ENCODE measurements at places on chromosomes 3 and 15. TPM values are rescaled to one million over a fixed set of nuclear protein-coding genes. Genes with fewer than 3 reads are reported as not detected.

DNA sequence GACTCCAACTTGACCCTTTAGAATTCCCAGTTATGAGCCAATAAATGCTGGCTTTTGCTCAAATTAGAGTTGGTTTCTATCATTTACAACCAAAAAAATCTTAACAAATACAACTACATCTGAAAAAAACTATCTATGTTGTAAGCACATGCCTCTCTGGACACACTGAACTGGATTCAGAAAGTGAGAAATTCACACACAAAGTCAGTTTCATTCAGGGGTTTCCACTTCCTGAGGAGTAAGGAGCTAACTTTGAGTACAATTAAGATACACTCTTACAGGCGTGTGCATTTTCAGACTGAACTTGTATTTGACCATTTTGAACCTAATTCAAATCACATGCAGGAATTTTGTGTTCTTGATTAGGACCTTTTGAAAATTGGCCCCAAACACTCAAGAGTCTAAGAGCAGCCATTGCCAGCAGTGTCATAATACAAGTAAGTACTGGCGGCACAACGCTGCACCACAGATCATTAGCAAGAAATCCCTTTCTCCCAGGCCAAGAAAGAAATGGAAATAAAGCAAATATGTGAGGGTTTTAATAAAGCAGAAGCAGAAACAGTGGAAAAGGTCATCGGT lies 31.2 kb downstream of the LINS1 start:
- no peak for DNase-seq

- peak; percentile 42 for DNase-seq
These were observed 637.2 kb downstream of the NTRK3 start for GRCh38 chr15:87619161-87619960.

The C3orf20 gene
- total RNA-seq: not detected

GRCh38 chr3:185646382-185647133 lies 60.5 kb downstream of the SENP2 start:
- no peak for DNase-seq

The TM6SF1 gene
- 0.37 TPM for total RNA-seq

- DNase-seq: no peak
These were observed 374.7 kb downstream of the VPS13C start for GRCh38 chr15:61685534-61685933.

DNA sequence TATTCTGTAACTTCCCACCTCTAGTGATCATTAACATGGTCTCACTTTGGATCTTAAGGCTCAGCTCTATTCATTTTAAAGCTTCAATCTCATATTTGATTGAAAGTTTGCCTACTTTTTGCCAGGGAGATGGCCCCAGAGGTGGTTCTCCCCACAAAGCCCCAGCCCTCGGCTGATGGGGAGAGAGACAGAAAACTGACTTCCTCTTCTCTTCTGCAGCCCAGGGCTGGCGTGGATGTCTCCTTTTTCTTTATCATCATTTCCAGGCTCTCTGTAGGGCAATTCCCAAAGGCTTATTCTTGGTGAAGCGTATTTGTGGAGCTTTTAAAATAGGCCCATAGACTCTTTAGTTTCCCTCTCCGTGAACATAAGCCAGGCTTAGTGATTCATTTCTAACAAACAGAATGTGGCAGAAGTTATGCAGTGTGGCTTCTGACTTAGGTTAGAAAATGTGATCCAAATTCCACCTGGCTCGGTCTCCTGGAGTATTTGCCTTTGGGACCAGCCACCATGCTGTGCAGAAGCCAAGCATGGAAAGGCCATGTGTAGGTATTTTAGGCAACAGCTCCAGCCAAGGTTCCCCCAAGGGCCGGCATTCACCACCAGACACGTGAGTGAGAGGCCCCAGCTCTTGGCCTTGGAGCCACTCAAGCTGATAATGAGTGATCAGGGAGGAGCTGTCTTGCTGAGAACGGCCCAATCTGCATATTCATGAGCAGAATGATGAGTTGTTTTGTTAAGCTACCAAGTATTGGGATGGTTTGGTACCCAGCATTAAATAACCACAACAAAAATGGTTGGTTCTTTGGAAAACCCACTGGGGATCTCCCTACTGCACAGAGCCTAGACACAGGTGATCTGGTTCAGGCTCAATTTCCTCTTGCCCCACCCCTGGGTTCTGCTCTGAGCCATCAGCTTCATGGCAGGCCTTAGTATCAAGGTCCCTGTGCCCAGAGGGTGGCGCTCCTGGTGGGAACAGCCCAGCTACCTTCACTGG lies 353.2 kb upstream of the PROK2 start:
- no peak for DNase-seq

The B3GALNT1 gene
- 2.3 TPM for total RNA-seq

The METTL6 gene
- 34.7 TPM for total RNA-seq

GRCh38 chr3:52135332-52135731 lies 18.9 kb downstream of the POC1A start:
- DNase-seq: no peak

The RASGRP1 gene
- total RNA-seq: 0.27 TPM

DNA sequence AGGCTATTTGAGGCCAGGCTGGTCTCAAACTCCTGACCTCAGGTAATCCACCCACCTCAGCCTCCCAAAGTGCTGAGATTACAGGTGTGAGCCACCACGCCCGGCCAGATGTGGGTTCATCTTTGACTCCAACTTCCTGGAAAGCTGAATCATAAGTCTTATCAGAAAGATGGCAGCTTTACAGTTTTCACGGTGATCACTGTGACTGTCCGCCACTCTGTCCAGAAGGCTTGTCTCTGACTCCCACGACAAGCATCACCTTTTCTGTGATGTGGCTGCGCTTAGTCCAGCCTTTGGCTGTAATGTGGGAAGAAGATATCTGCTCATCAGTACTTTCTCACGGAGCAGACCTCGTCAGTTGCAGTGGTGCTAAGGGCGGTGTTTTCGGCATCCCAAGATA lies 527.7 kb downstream of the GABRG3 start:
- no peak for DNase-seq

DNA sequence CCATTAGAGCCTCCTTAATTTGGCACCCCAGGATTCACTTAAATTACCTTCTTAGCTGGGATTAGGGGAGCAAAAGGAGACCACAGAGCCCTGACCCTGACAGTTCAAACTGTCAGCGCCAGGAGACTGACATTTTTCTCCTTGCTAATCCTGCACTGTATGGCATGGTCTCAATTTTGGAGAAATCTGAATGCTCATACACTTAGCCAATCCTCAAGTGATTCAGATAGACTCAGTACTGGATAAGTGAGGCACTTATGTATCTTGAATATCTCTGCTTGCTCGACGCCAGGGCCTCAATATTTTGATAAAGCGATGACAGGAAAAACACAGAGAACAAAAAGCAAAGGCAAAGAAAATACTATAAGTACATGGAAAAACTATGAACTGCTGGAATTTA lies 375.9 kb upstream of the WNT5A start:
- DNase-seq: no peak

The FAM81A gene
- 0.92 TPM for total RNA-seq

The ZFYVE19 gene
- total RNA-seq: 9.6 TPM

DNA sequence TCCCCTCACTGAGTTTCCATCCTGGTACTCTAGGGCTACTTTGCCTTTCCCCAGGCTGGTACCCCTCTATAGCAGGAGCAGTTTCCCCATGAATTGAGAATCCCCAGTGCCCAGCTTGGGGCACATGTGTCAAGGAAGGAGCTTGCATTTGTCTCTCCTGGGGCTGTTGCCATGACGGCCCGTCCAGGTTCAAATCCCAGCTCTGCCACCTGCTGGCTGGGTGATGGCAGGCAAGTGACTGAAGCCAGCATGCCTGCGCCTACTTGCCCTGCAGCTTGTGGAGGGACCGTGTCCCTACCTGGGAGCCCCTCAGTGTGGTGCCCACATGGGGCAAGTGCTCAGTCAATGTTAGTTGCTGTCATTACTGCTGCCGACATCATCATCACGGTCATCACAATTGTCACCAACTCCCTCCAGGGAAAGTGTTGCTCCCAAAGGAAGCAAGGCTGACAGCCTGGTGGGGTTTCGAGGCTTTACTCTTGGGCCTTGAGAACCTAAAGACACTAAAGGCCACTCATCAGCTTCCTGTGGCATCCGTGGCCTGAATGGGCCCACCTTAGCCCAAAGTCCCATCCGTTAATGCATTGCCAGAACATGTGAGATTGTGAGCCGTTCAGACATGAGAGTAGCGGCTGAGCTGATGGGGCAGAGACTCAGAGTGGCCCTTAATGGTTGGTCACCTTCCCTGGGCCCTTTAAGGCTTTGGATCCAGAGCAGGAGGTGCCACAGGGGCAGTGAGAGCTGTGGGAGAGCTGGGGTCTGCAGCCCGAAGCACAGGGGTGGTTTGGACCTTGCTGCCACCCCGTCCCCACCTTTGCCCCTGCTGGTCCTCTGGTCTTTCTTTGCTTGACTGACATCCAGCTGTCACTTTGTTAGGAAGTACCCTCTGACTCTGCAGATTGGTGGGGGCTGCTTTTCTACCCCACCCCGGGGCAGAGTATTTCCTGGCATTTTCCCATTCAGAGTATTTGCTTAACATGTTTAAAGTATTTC lies 144.4 kb downstream of the DNAJB8 start:
- DNase-seq: peak; percentile 4

The ANKRD34C gene
- not detected for total RNA-seq

The PXK gene
- 28.3 TPM for total RNA-seq

DNA sequence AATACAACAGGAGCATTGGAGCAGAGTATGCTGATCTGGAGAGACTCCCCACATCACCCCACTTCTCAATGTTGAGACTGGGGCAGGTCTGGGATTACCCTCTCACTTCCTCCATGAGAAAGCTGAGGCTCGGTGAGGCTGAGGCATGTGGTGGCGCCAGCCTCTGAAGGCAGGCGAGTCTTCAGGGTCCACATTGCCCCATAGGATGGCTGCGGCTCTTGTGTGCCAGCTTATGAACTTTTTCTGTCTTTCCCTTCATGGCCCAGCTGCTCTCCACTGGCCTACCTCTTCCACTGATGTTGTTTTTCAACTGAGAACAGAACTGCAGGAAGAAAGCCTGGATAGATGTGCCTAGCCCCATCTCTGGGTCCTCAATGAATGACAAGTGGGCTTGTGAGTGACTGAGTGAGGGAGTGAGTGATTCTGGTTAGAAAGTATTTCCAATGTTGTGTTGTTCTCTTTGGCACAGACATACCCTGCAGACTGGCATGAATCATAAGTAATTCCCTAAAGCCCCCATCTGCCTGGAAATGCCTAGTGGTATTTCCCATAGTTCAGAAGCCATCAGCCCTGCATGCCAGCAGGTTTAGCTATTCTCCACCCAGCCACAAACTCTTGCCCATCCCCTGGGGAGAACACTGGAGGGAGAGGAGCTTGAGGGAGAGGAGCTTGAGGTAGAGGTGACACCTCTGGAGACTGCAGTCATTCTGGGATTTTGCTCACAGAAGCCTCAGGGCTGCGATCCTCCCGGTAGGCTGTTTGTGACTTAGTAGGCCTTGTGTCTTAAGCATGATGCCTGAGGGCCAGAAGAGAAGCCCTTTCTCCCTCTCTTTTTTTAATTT lies 56.9 kb downstream of the AMOTL2 start:
- DNase-seq: no peak

- peak; percentile 17 for DNase-seq
These were observed 29.3 kb downstream of the CCNL1 start for GRCh38 chr3:157130467-157131251.

The ADCY5 gene
- total RNA-seq: 0.20 TPM

DNA sequence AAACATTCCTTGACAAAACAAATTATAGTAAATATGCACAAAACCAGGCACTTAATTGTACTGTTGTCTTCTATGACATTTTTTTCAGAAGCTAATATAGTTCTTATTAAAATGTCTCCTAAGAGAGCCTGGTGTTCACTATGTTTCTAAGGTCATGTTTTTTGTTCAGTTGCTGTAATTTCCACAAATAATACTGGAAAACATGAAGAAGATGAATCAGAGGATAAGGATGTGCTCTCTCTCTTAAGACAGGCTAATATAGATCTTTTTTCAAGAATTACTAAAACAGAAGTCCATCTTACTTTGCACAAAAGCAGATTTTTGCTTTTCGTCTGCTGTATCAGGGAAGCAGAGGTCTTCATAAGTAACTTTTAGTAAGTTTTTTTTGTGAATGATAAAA lies 823.0 kb upstream of the NECTIN3 start:
- DNase-seq: no peak

DNA sequence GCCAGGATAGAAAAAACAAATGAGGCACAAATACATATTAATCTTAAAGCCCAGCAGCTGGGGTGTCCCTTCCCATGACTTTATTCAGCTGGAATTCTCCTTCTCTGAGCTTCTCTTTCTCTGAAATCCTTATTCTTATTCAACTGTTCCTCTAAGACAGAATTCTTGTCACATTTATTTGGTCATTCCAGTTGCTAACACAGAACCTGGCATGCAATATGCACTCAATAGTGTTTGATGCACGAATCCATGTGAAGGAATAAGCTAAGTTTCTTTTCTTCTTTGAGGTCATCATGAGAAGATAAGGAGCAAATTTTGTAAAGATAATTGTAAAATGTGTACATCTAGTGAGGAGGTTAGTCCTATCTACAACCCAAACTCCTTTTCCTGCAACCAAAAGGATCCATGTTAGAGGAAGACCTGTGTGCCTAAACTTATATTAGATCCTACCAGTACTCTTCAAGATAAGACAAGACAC lies 154.2 kb upstream of the KCNMB2 start:
- no peak for DNase-seq

DNA sequence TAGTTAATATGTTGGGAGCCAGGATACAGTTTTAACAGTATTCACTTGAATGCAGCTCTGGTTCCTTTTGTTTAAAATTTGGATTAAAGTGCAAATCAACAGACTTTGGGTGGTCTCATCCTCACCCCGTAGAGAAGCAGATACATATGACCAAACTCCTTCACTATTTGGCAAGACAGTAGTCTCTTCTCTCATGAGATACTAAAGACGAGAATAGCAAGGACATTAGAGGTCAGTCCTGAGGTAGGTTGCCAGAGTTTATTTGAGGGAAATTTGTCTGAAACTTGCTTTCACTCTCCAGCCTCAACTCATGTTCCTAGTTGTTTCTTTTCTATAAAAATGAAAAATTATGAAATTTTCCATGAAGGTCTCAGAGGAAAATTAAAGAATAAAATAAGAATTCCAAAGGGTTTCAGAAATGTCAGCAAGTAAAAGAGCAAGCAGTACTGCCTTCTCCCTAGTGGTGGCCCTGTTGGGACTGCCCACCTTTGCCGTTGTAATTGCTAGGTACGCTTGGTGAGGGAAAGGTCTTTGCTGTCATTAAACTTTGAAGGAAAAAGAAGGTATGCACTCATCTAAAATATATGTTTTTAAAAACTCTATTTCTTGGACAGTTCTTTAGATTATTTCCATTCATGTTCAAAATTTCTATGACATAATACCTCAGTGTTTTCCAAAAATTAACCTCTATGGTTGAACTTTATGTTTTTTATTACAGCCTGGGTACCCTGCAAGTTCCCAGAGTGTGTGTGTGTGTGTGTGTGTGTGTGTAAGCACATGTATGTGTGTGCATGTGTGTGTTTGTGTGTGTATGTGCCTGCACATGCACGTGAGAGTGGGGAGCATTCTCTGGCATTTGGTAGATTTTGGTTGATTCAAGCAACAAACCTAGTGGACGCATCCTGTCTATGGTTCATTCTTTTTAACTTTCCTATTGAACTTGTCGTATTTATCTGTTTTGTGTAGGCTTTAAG lies 111.4 kb downstream of the CMSS1 start:
- DNase-seq: no peak

GRCh38 chr3:135454890-135455289 lies 510.6 kb upstream of the PPP2R3A start:
- no peak for DNase-seq

The LRTM1 gene
- total RNA-seq: not detected

All from NCI-H460 (cell line).